ENCODE measurements at places on chromosomes 16 and 17. TPM values are rescaled to one million over a fixed set of nuclear protein-coding genes. Genes with fewer than 3 reads are reported as not detected.

- no peak for DNase-seq
These were observed 11.3 kb upstream of the NFAT5 start for GRCh38 chr16:69554495-69554894.

DNA sequence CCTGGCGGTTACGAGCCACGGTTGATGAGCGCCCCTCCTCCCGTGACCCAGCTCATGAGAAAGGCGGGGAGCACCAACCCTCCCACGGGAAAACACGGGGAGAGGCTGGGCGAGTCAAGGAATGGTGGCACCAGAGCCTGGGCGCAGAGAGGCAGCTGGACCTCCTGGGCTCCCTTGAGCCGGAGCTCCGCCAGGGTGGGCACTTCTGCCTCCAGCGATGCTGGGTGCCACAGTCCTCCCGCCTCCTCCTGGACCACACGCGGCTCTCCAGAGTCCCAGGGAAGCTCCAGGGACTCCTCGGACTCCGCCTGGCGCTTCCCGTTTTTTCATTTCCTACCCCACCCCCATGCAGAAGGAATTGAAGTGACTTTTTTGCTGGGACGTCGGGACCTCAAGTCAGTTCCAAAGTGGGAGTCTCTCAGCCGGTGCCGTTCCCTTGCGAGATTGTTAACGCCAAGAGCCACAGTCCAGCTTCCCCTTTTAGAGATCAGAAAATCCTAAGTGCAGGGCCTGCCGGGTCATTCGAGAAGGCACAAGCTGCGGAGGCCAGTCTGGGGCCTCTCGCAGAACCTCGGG is 6.6 kb upstream of the CBX8 start:
- no peak for DNase-seq

DNA sequence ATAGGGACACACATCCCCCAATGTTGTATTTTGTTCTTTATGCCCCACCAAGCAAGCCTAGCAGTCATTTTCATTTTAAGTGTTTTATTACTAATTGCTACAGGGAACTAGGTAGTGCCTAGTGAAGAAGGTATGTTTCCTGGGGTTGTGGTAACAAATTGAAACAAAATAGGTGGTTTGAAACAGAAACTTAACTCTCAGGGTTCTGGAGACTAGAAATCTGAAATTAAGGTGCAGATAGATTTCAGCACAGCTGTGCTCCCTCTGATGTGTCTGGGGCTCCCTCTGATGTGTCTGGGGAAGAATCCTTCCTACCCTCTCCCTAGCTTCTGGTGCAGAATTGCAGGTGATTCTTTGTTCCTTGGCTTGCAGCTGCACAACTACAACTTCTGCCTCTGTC is 390.1 kb downstream of the ZFHX3 start:
- no peak for DNase-seq

GRCh38 chr16:878072-878784 is 77.7 kb upstream of the GNG13 start:
- peak; percentile 80 for DNase-seq

- DNase-seq, result no peak
These were observed 13.9 kb downstream of the GINS2 start for GRCh38 chr16:85674828-85675227.

DNA sequence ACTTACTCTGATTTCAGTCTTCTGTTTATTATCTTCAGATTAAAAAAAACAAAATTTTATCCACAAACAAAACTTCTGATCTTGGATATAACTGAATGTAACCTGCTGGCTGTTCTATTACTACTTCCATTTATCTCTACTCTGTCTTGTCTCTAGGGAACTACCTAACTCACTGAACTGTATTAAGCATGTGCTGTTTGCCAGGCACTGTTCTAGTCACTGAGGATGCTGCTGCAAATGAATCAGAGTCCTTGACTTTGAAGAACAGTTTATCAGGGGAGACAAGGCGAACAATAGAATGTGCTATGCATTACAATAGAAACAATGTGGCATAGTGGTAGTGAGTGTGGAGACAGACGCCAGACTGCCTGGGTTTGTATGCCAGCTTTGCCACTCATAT is 2.3 kb upstream of the ANKRD40 start:
- DNase-seq, result no peak

DNA sequence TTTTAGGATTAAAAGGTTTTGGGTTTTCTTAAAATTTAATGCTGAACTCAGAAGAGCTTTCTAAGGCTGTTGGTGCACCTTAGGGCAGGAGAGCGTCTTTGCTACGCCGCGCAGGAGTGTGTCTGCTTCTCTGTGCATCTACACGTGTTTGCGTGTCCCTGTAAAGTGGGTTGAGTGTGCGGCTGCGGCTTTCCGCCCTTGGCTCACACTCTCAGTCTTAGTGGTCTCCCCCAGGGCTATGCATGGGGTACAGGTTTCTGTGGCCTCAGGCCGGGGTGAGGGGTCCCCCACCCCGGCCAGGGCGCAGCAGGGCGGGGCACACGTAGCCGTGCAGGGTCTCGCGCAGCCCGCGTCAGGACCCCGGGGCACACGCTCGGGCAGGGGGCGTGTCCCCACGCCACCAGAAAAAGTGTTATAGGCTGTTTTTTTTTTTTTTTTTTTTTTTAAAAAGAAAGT is 727 bp upstream of the TENT4B start:
- no peak for DNase-seq

- DNase-seq, result peak; percentile 26
These were observed 842.1 kb downstream of the KCNJ2 start for GRCh38 chr17:71011391-71011790.

DNA sequence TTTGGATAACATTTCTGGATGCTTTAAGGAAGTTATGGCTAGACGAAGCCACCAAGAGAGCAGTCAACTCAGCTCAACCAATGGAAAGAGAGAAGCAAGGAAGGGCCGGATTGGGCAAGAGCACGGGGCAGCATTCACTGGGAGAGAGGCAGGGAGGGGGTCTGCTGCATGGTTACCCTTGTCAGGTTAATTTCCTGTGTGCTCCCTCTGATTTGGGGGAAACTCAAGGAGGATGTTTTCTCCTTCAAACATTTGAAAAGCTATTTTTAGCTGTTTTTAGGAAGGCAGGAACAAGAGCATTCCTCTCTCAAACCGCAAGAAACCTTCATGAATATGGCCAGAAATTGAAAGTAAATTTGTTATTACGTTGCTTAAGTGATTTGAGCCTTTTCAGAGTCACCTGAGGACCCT is 118.5 kb upstream of the ZFHX3 start:
- no peak for DNase-seq

DNA sequence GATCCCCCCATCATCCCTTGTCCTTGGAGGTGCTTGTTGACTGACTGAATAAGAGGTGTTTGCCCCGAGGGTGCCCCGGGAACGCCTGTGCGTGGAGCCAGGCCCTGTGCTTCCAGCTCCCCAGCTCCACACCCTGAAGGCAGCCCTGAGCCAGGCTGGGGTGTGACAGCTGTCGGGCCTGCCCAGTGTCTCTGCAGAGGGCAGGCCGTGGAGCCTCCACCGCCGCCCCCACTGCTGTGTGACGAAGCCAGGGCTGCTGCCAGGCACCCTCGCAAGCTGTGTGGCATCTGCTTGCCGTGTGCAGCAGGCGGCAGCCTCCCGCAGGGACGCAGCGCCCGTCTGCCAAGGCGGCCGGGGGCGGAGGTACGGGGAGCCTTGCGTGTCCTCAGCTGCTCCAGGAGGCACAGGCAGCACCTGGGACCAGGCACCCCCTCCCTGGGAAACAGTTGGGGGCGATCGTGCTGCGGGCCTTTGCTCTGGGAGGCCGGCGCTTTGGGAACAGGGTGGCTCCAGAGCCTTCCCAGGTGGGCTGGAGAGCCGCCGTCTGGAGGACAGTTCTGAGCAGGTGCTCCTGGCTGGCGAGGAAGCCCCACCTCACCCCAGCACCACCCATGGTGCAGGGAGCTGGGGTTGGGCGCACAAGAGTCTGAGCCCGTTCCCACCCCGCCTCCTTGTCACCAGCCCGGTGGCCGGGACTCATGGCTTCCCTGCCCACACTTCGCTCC is 26.6 kb downstream of the GSE1 start:
- DNase-seq, result peak; percentile 92

DNA sequence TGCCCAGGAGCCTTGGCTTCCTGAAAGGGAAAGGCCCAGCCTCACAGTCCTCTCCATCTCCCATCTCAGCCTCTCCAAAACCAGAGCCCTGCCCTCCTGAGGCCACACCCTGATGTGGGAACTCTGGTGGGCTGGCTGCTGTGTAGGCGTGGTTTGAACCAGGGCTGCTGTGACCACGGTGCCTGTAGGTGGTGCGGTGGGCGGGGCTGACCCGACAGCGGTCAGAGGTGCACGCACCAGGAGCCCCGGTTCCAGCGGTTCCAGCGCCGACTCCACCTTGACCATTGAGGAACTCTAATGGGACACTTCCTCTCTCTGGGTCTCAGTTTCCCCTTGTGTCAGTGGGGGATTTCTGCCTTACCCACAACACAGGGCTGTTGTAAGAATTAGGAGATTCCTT is 2.4 kb downstream of the RAP1GAP2 start:
- no peak for DNase-seq

DNA sequence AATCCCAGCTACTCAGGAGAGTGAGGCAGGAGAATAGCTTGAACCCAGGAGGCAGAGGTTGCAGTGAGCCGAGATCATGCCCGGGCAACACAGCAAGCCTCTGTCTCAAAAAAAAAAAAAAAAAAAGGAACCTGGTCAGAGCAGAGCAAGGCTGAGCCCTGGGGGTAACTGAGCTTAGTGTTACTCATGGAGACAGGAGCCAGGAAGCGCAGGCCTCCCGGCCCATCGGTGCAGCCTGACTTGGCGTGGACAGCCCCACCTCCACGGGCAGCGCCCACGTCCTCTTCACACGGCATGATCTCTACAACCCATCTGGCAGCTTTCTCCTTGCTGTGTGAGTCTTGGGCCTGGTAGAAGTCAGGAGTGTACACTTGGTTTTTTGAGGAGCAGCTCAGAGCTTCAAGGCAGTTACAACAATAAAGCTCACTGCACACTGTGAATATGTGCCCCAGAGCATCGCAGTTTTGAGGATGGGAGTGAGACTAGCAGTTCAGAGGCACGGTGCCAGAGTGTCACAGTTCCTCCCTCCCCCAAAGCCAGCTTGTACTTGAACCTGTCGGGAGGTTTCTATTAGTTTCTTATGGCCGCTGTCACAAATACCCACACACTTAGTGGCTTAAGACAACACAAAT is 129.9 kb downstream of the RAP1GAP2 start:
- DNase-seq, result peak; percentile 69

DNA sequence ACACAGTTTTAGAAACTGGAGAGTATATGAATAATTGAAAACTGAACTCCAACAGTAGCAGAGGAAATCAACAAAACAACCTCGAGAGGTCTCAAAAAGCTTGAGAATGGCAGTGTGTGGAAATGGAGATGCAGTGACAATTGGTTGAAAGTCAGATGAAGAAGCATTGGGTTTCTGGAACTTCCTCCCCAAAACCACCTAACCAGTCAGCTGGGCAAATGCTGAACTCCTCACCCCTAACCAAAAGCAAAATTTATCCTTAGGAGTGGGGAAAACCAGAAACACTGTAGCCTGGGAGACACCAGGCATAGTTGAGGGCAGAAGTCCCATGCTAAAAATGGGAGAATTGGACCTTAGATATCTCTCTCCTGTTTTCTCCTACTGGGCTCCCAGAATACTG is 109.9 kb downstream of the TANC2 start:
- no peak for DNase-seq

DNA sequence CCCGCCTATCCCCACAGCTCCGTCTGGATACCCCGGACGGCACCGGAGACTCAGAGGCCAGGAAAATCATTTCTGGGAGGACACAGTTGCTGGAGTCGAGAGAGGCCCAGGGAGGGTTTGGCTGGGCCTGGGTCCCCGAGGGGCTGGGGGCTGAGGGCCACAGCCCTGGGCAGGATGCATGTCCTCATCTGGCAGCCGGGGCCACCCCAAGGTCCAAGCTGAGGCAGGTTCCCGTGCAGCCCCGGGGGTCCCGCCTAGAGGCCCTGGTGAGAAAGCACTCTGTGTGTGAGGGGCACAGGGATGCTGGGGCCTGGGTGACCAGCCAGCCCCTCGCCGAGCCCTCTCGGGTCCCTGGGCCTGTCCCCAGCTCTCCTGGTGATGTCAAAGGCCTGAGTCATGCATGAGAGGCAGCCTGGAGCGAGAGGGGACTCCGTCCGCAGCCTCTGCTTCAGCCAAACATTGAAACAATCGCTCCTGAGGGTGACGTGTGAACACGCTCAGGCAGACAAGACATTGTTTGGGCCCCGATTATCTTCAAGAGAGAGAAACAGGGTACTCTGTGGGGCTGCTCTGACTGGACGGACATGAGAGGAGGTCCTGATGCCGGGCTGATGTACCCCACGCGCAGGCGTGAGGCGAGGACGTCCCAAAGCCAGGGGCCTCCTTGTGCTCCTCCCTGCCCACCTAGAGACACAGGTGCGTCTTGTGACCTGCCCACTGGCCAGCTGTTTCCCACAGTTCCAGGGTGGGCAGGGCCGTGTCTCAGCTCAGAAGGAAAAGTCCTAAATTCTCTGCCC is 25.8 kb upstream of the C1QTNF8 start:
- DNase-seq, result no peak

GRCh38 chr16:89696670-89697128 is 4.8 kb downstream of the SPATA2L start:
- peak; percentile 33 for DNase-seq

The RPL19 gene
- polyA plus RNA-seq, result 3,473 TPM

The MARCHF10 gene
- 0.16 TPM for polyA plus RNA-seq

The TP53TG3 gene
- 2.4 TPM for polyA plus RNA-seq

The CFAP20 gene
- 61.6 TPM for polyA plus RNA-seq

Data from SK-N-SH (cell line).